NCI-H2081 treated with DMSO at 0.1 percent for 48 hours (cell line): ENCODE measurements at places on chromosomes 3 and 15.

DNA sequence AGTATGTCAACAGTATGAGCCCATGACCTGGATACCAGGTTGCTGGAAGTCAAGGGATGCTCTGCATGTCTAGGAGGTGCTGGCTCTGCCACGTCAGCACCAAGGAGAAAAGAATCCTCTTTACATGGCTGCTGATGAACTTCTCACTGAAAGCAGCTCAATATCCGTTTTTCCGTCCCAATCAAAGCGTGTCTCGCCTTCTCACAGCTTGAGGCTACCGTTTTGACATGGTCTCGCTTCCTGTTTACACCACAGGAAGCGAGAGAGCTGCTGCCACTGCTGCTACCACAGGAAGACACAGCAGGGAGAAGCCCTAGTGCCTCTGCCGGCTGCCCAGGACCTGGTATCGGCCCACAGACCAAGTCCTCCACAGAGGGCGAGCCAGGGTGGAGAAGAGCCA is 27.3 kb downstream of the STARD5 start:
- no peak for DNase-seq

GRCh38 chr3:48065035-48065434 is 48.8 kb upstream of the MAP4 start:
- no peak for DNase-seq

DNA sequence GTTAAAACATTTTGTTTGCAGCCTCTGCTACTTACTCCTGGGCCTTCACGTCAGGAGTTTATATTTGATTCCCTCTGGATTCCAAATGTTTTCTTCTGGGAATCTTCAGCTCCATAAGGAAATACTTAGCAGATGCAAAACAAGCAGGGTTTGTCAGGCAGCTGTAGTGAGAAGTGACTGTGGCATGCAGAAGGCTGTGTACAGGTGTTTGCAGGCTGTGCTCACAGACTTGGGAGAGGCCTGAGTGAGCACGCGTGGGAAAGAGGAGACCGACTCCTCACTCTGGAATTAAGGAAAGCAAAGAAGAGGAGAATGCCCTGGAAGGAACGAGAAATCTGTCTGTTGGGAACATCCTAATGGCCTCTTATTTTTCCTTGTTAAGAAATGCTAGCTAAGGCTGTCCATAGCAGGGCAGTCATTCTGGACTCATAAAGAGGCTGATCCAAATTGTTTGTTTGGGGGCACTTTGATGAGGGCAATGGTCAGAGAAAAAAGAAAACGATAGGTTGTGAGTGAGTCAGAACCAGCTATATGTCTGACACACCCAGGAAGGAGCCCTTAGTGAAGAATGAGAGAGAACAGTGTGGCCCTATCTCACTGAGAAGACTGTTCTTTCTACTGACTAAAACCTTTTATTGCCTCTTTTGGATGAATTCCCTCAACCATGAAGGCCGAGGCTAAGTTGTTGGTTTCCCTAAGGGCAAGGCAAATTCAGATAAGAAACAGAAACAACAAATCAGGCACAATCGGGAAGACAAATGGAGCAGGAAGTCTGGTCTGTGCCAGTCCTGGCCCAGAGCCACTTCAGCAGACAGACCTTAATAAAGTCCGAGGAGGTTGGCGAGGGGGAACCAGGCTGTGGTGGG is 82.6 kb downstream of the TGFBR2 start:
- no peak for DNase-seq

DNA sequence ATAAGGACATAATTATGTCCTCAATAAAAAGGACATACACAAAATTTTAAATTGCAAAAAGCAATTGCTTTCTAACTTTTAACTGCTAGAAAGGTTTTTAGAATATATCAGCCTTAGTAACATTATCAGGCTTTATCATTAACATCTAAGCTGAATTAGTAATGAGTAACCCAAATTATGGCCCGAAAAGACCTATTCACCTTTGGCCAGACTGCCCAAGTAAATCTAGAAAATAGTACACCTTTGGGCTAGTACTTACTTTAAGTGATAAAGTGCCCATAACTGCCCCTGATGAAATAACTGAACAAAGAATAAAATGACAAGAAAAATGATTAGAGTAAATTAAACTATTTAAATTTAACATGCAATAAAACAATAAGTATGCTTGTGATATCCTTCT is 117.2 kb downstream of the TBL1XR1 start:
- DNase-seq = no peak

GRCh38 chr3:194713299-194714136 is 27.8 kb downstream of the FAM43A start:
- no peak for DNase-seq

GRCh38 chr3:126294211-126294808 is 62.9 kb downstream of the KLF15 start:
- DNase-seq = no peak

- DNase-seq = no peak
Observed at GRCh38 chr3:192186498-192186897, 540.8 kb downstream of the FGF12 start.

DNA sequence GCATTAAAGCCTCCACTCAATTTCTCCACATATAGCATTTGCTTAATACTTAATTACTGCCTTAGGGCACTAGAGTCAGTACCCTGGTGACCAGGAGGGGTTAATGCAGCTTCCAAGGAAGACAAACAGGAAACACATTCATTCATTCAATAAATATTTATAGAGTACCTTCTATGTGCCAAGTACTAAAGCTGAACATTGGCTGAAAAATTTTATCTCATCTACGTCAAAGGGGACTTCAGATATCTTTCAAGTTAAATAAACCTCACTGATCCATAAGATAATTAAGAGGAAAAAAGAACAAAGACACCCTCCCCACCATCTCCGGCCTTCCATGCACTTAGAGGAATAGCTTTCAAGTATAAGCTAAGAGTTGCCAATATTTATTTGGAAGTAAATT is 156.9 kb upstream of the PRICKLE2 start:
- no peak for DNase-seq

- no peak for DNase-seq
Observed at GRCh38 chr3:121724130-121724529, 25.4 kb downstream of the GOLGB1 start.

GRCh38 chr3:13685721-13686120 is 136.8 kb downstream of the FBLN2 start:
- DNase-seq = no peak

DNA sequence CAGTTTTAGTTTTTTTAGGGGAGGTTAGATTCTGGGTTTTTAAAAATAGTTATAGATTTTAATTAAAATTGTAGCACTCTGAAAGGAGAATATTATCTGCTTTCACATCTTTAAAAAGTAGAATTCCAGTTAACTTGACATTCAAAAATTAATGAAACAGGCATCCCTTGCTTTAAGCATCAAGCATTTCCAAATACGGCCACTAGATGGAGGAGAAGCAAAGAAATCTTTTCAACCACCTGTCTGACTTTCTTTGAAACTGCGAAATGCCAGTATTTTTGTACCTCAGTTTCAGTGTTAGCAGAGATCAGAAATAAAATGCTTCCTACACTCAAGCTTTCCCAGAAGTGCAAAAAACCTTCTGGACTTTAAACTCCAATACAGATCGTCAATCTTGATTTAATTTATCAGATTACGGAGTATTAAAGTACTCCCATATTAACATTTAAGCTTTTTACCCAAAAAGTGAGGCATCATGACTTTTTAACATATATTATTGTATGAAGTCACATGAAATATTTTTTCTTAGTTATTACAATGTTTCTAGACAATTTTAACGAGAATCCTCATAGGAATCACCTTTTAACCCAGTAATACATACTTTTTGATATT is 153.3 kb downstream of the P3H2 start:
- DNase-seq = no peak

DNA sequence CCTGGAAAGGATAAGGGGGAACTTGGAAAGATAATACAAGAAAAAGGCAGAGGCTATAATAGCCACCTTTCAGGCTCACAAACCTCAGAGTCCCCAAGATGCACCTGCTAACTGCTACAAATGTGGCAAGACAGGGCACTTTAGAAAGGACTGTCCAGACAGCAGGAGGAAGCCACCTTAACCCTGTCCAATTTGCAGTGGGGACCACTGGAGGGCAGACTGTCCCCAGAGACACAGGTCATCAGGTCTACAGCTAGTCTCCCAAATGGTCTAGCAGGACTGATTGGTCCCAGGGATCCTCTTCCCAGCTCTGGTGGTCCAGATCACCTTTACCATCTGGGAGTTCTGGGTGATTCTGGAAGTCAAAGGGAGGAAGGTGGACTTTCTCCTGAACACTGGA is 882.5 kb upstream of the GBE1 start:
- no peak for DNase-seq

DNA sequence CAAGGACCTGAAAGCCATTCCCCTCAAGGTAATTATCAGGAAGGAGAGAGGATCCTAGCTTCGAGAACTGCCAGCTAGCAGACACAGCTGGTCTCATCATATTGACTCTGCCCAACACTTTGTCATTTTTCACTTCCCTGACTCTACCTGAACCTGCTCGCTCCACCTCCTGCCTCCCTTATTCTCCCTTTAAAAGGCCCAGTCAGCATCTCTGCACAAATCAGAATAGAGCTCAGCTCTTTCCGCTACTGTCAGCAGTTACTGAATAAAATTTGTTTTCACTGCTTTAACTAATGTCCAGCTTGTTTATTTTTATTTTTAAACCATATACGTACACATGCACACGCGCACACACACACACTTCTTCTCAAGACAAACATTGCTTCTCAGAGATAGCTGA is 57.2 kb upstream of the MCF2L2 start:
- DNase-seq = no peak

- peak; percentile 92 for DNase-seq
Observed at GRCh38 chr3:130111185-130111864, 29.7 kb downstream of the ALG1L2 start.
